ENCODE measurements at places on chromosomes 4 and X.

GRCh38 chr4:5654791-5655190 lies 53.6 kb downstream of the EVC2 start:
- no peak for DNase-seq

DNA sequence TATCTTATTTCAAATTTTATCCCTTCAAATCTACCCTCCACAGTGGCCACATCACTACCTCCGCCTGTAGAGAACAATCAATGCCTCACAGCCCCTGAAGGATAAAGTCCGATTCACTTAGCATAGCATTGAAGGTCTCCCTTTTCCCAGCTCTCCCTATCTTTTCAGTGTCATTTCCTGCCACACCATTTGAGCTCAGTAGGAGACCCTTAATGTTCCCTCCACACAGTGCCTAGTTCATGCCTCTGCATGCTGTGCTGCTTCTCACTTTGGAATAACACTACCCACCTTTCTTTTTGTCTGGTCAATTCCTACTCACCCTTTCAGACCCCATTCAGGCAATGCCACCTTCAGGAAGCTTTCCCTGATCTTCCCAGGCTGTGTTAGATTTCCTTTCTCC lies 23.6 kb upstream of the SCOC start:
- DNase-seq: no peak

DNA sequence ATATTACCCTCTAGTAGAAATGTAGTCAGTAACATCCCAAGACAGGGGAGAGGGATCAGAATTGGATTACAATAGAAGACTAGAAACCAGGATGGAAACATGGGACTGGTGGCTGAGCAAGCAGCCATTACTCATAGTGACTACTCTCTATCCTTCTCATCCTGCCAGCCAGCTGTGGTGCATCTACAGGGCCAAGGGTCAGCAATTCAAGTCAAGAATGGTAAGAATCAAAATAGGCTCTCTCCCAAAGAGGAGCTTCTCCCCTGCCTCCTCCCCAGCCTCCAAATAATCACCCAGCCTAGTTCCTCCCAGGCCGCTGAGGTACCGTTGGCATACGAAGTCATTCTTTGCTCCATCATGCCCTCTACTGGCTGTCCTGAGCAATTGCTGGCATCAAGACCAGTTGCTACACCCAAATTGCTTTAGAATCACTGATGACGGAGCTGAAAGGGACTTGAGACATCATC lies 19.4 kb downstream of the AWAT2 start:
- peak; percentile 51 for DNase-seq

DNA sequence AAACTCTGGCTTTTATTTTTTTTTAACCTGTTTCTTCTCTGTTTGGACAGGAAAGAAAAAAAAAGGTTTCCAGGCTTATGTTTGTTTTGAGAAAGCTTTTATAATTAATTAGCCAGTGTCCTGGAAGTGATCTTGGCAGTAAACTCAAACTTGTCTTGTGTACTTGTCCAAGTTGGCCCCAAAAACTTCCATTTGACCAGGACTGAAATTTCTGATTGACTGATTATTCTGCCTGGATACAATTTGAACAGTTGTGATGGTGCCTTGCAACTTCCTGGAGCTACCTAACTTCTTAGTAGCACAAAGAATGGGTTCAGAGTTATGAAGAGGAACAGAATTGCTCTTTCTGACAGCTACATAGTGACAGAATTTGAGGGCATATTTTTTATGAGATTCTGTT lies 62.0 kb downstream of the SLC4A4 start:
- no peak for DNase-seq

- peak; percentile 35 for DNase-seq
These were observed 116.3 kb upstream of the NALF2 start for GRCh38 chrX:69387567-69388487.

DNA sequence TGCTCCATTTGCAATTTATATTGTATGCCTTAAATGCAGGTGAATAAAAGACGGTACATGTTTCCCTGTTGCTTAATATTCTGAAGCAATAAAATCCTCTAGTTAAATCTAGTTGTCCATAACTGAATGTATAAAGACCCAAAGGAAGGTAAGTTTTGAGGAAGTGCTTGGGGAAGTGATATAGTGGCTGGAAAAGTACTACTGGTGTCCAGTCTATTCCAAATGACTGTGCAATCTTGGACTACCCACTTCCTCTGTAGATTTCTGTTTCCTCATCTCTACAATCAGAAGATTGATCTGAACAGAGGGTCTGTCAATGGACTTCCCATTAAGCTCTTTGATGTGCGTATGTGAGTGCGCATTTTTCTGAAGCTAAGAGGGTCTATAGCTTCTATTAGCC lies 17.0 kb downstream of the SNCA start:
- no peak for DNase-seq

Measured in activated CD4-positive, alpha-beta memory T cell treated with anti-CD3 and anti-CD28 coated beads for 36 hours (primary cell).